Activated naive CD4-positive, alpha-beta T cell treated with anti-CD3 and anti-CD28 coated beads for 36 hours (primary cell): ENCODE measurements at places on chromosomes 6 and 20. TPM values are rescaled to one million over a fixed set of nuclear protein-coding genes. Genes with fewer than 3 reads are reported as not detected.

GRCh38 chr20:54040531-54040930, 29.9 kb downstream of the BCAS1 start:
- no peak for DNase-seq

The RAMACL gene
- 0.52 TPM for total RNA-seq

The ZNF165 gene
- total RNA-seq, result 6.5 TPM

DNA sequence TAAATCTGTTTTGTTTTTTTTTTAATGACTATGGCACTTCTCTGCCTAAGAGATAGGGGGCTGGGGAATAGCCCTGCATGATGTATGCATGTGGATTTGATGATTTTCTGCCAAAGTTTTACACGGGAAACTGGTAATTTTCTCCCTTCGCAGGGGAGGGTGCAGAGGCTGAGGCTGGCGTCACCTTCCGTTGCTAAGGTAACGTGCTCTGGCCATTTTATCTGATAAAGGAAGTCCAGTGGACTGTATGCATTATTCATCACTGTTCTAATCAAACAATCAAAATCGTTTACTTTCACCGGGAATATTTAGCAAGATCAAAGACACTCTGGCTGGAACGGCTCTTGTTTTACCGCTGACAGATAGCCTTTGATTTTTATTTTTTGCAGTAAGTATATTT, 789 bp downstream of the PHACTR1 start:
- DNase-seq, result no peak

DNA sequence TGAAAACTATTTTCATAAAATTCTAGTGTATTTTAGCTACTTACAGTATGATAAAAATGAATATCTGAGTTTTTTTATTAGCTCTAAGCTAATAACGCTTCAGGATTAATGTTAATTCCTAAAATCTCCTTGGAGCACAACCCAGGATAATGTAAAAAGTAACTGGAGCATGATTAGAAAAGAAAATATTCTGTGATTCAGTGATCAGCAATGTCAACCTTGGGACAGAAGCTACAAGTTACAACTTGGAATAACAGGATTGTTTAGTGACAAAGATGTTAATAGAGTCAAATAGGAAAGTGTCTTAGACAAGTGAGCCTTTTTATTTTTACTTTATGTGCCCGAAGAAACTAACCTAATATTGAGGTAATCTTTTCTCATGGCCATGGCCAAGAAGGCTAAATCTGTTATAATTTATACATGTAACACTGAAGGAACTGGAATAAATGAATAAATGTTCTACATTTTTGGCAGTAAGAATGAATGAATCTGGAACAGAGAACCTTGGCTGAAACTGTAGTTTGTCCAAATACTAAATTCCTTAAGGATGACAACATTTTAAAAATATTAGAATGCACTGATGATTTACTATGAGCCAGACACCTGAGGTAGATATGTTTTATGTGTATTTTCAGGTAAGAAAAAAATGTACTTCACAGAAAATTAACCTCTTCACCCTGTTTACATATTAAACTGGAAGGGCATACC, 994.0 kb downstream of the GRIK2 start:
- DNase-seq, result no peak

- peak; percentile 82 for DNase-seq
Observed at GRCh38 chr20:41329435-41330342, 10.9 kb upstream of the LPIN3 start.
